ENCODE measurements at places on chromosomes 12 and 14.

- no peak for DNase-seq
Observed at GRCh38 chr14:77424862-77425261, 1.5 kb upstream of the NOXRED1 start.

GRCh38 chr12:120620624-120621023 lies 19.8 kb upstream of the CABP1 start:
- no peak for DNase-seq

DNA sequence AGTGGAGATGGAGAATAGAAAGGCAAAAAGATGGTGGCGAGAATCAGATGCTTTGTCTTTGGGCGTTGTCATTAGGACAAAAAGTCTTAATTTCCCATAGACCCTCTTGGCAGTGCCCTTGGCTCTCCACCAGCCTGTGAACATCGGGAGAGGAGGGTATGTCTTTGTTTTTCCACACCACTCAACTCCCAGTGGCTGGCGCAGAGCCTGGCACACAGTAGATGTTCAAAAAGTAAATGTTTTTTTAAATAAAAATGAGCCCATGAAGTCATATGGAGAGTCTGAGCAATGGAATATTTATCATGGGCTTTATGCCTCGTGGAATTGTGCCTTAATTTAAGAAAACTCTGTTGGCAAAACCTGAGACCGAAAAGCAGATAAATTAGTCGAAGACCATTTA lies 90.4 kb downstream of the SRGAP1 start:
- peak; percentile 67 for DNase-seq

DNA sequence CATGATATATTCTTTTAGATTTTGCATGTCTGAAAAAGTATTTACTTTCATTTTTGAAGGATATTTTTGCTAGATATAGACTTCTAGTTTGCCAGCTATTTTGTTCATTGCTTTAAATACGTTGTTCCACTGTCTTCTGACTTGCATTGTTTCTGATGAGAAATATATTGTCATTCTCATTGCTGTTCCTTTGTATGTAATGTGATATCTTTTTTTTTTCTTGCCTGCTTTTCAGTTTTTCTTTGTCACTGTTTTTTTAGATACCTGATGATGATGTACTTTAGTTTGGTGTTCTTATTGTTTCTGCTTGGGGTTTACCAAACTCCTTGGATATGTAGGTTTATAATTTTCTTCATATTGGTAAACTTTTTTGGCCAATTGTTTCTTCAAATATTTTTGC lies 107.9 kb downstream of the SNAPC1 start:
- no peak for DNase-seq

DNA sequence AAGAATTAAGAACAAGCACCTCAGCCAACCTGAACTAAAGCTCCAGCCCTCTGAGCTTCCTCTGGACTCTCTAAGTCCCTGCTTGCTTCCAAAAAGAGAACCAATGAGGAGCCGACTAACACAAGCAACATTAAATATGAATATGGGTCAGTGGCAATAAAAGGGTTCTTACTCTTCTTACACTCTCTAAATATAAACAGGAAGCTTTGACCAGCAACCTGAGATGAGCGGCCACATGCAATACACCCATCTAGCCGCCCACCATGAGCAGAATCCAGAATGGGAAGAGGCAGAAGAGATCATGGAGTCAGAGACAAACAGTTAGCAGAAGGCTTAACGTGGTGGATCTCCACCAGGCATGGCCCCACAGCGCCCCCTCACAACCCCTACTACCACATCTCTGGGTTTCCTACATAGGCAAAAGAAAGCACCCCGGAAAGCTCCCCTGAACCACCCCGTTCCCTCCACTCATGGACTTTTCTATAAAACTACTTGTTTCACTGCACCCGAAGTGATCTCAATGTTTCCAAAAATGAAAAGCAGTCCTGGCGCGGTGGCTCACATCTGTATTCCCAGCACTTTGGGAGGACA lies 59.4 kb downstream of the TTC7B start:
- no peak for DNase-seq

DNA sequence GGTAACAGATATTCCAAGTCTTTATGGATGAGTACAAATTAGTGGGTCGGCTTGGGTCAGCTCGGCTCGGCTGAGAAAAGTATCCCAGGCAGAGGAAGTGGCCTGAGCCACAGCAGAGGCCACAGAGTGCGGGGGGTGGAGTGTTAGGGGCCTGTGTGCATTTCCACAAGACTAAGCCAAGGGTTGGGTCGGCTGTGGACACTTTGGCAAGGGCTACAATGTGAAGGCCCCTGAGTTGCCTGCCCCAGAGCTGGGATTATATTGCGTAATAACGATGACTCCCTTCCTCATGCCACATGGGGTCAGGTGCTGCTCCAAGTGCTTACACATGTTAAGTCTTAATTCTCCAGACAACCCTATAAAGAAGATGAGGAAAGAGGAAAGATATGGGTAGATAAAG lies 11.4 kb downstream of the EVL start:
- no peak for DNase-seq

GRCh38 chr12:1993871-1994371 lies 10.3 kb downstream of the DCP1B start:
- DNase-seq: no peak

DNA sequence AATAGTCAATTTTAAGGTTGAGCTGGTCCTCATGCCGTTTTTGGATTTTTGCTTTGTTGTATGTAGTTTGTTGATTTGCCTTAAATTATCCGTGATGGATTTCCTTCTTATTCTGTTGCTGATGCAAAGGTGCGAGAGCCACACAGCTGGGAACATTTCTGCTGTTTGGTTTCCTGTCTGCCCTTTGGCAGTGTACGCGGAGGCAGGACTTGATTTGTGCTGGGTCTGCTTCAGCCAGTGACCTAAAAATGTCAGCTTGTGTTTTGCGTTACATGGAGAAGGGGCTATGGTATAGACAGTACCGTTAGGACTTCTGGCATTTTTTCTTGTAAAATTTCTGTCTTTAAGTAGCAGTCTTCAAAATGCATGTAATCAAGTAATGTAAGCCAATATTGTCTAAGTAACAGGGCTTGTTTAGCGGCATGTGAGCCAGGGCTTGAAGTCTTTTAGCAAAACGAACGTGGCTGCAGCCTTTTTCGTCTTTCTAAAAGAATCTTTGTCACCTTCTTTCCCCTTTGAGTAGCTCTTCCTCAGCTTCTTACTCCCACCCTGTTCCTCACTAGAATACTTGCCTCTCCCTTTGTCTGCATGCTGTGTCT lies 18.2 kb upstream of the RD3L start:
- no peak for DNase-seq

- no peak for DNase-seq
Observed at GRCh38 chr14:96826818-96827217, 29.6 kb downstream of the VRK1 start.

GRCh38 chr12:82996168-82996812 lies 309.6 kb downstream of the TMTC2 start:
- peak; percentile 48 for DNase-seq

DNA sequence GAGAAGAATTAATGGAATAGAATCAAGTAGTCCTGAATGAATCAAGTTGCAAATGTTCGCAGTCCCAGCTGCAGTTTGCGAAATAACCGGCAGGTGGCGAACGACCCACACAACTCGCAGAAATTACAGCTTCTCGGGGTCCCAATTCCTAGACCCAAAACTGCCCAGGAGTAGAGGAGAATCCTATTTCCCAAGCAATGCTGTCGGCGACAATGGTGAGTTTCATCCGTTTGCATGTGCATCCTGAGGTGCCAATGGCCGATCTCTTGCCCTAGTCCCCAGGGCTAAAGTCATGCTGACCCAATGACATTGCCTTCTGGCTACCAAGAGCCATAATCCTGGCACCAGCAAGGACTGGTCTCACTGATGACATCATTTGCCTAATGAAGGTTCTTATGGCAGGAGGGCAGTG lies 8.5 kb upstream of the ASCL1 start:
- peak; percentile 85 for DNase-seq

DNA sequence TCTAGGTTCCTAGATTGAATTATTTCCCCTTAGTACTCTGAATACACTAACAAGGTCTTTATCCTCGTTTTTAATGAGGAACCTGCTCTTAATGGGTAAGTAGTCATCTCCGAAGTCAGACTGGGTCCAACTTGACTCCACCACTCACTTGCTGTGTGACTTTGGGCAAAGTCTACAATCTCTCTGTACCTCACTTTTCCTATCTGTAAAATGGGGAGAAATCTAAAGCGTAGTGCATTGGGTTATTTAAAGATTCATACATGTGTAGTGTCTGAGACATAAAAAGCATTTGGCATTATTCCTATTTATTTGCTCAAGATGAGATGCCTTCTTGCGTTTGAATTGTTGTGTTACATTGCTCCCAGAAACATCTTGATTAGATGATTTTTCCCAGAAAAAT lies 51.5 kb downstream of the GTF2A1 start:
- DNase-seq: no peak

- DNase-seq: peak; percentile 23
Observed at GRCh38 chr12:94545935-94546771, 86.5 kb upstream of the CEP83 start.

DNA sequence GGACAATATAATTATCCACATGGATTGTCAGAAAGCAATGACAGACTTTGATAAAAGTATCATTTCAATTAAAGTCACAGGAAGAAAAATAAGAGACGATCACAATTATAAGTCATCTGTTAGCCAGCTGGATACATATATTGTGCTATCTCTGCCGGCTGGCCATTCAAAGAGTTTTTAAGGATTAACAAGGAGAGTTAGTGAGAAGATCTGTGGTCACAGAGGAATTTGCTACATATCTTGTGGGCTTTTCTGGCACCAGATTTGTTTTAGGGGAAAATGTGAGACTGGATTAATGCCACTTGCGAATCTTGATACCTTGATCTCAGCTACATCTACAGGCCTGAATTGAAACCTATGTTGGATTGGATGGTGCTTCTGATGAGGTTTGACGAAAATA lies 90.9 kb upstream of the MANSC4 start:
- no peak for DNase-seq

- DNase-seq: no peak
Observed at GRCh38 chr12:124388038-124388671, 93.3 kb downstream of the RFLNA start.

GRCh38 chr14:74400031-74400685 lies 25.9 kb downstream of the SYNDIG1L start:
- DNase-seq: no peak

GRCh38 chr14:96568621-96569020 lies 66.4 kb downstream of the PAPOLA start:
- DNase-seq: no peak

- DNase-seq: no peak
Observed at GRCh38 chr12:65414526-65414925, 136.0 kb downstream of the MSRB3 start.

DNA sequence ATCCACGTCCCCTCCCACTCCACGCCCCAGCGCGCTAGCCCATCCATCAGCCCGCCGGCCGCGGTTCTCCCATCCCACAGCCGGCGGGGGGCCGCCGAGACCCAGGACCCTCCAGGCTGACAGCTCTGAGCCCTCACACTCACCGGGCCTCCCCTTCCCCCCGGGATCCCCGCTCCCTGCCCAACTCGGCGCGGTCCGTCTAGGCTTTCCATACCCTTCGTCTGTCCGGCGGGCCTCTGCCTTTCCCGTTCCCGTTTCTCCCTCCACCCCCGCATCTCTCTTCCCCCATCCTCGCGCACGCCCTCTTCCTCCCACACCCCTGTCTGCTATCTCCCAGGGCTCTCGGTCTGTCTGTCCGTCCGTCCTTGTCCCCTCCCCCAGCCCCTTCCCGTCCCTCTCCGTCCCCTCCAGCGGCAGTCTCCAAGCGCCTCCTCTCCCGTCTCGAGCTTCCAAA lies 726 bp downstream of the ZFHX2 start:
- no peak for DNase-seq

- DNase-seq: no peak
Observed at GRCh38 chr14:55699131-55700057, 119.4 kb downstream of the KTN1 start.

DNA sequence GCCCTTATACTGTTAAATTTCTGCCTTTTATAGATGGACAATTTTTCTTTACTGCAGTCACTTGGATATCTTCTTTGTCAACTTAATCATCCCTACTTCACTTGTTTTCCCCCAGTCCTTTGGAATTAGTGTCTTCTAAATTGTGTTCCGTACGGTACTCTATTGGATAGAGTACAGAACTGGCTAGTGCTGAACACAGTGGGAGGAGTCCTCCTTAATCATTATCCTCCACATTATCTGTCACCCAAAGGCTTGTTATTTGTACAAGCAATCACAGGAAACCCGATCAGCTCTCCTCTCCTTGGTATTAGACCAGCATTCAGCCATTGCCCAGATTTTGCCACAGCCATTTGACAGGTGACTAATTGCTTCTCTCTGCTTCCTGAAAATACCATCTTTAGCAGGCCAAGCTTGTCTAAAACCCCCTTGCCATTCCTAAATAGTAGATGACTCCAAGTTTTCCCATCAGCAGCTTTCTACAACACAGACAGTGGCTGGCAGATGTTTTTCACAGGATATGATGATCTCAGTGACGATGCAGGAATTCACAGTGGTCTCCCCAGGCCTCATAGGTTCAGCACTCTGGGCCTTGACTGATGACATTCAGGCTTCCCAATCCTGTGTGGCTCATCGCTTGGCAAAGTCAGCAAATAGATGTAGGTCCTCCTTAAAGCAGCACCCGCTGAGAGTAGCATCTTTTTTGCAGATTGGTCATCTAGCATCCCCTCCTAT lies 216.0 kb upstream of the RGS6 start:
- no peak for DNase-seq

GRCh38 chr12:116382686-116383530 lies 105.4 kb upstream of the MED13L start:
- no peak for DNase-seq

Measured in NCI-H1105 (cell line).